ENCODE measurements at places on chromosomes 7 and 10. TPM values are rescaled to one million over a fixed set of nuclear protein-coding genes. Genes with fewer than 3 reads are reported as not detected.

- DNase-seq, result peak; percentile 3
These were observed 94.9 kb downstream of the CHST15 start for GRCh38 chr10:123998197-123999141.

- no peak for DNase-seq
These were observed 86.9 kb downstream of the CARD11 start for GRCh38 chr7:2956526-2957368.

DNA sequence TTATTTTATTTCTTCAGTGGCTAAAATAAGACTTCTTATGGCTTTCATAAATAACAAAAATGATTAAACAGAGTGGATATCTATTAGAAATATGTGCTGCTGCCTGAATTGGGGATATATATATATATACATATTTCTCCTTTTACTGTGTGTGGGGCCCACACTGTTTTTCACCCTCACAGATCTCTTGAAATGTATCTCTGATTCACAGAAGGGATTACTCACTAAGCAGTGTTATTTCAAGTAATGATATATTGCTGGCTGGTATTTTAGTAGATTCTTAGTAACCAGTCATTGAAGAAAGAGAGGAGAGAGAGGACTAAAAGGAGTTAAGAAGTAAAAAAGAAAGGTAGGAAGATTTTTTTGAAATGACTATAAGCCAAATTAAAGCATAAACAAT lies 308.6 kb upstream of the NRP1 start:
- DNase-seq, result no peak

GRCh38 chr10:114869520-114869892 lies 47.9 kb downstream of the FHIP2A start:
- DNase-seq, result no peak

GRCh38 chr10:101772895-101773761 lies 2.8 kb downstream of the FGF8 start:
- DNase-seq, result no peak

DNA sequence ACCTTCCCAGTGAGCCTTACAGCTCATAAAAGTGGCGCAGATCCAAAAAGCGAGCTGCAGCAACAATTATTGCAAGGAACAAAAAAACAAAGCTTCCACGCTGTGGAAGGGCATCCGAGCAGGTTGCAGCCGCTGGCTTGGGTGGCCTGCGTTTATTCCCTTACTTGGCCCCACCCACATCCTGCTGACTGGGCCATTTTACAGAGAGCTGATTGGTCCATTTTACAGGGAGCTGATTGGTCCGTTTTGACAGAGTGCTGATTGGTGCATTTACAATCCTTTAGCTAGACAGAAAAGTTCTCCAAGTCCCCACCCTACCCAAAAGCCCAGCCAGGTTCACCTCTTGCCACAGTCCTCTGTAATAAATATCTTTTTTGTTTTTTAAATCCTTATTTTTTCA lies 85.1 kb downstream of the ADCYAP1R1 start:
- DNase-seq, result no peak

- DNase-seq, result no peak
These were observed 466.6 kb upstream of the IGFBP3 start for GRCh38 chr7:46387646-46388045.

GRCh38 chr10:89479771-89480446 lies 55.5 kb downstream of the SLC16A12 start:
- DNase-seq, result no peak

- no peak for DNase-seq
These were observed 46.1 kb downstream of the ZCCHC24 start for GRCh38 chr10:79399223-79399831.

DNA sequence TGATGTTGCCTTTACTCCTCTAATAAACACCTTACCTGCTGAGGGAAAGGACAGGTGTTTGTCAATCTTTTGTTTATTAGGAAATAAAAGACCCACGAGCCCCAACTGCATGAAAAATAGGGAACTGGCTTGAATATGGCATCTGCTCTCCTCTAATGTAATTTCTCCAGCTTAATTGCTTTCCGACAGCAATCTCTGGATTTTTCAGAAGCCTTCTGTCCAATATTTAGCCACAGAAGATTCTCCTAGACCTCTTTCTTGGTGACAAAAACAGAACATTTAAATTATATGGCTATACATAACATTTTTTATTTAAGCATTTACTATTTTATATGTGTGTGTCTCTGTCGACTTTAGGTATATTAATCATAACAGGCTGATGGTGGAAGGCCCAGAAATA lies 317.4 kb upstream of the ADARB2 start:
- DNase-seq, result no peak

DNA sequence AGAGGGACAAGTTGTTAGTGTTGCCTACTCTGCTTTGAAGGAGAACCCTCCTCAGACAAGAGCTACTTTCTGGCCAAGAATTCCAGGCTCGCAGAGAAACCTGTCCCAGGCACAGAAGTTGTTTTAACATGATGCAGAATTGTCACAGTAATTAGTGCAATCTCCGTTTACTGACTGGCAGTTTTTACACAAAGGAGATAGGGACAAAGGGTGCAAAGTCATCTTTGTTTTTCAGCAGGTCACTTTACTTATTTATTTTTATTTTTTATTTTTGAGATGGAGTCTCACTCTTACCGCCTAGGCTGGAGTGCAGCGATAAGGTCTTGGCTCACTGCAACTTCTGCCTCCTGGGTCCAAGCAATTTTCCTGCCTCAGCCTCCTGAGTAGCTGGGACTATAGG lies 12.3 kb downstream of the TCF7L2 start:
- no peak for DNase-seq

- no peak for DNase-seq
These were observed 179.5 kb upstream of the KLF6 start for GRCh38 chr10:3964516-3964915.

- no peak for DNase-seq
These were observed 12.4 kb downstream of the CAMK2B start for GRCh38 chr7:44313016-44313415.

GRCh38 chr7:116334555-116334954 lies 124.2 kb downstream of the TES start:
- no peak for DNase-seq

DNA sequence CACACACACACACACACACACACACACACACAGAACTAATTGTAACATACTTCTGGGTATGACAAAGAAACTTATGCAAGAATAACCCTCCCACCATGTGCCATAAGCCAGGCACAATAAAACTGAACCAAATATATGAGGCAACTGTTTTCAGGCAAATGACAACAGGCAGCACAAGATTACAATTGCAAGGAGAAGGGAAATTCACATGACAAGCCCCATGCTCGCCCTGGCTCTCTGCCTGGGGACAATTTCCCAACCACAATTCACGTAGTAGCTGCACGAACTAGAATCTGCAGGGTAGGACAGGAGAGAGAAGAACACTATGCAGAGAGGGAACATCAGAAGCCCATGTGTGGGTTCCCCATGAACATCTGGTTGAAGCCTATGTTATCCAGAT lies 143.3 kb downstream of the CALN1 start:
- no peak for DNase-seq

DNA sequence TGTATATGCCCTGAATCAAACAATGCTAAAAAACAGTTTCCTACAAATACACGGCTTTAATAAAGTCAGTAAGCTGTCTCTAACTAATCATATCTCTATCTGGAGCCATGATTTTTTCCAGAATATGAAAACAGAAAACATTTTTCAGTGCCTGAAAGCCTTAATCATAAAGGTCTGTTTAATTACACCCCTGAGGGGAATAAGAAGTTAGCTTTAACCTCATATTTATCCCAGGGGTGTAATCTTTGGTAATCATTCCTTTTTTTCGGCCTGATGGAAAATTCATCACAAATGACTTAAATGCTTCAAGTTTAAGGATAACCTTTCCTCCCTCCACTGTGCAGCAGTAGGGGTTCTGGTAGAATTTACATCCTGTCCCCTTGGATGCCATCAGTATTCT lies 124.2 kb downstream of the ATE1 start:
- DNase-seq, result no peak

- DNase-seq, result no peak
These were observed 191.3 kb downstream of the HECW1 start for GRCh38 chr7:43303740-43304241.

The SEMA3A gene
- 16.3 TPM for total RNA-seq

The GPC2 gene
- total RNA-seq, result 530 TPM

The FOXI2 gene
- 0.17 TPM for total RNA-seq

The LRIT1 gene
- total RNA-seq, result not detected

The SPDYE8 gene
- not detected for total RNA-seq

The RNF133 gene
- not detected for total RNA-seq

The CYP3A5 gene
- total RNA-seq, result not detected
